ENCODE measurements at places on chromosomes 1 and 21. TPM values are rescaled to one million over a fixed set of nuclear protein-coding genes. Genes with fewer than 3 reads are reported as not detected.
A peak's percentile ranks its signal among the peaks of the same experiment; 100 is the strongest.

OR2T35 gene
- not detected for total RNA-seq

CLK2 gene
- total RNA-seq, result 68.1 TPM

LY9 gene
- 4.9 TPM for total RNA-seq

DNA sequence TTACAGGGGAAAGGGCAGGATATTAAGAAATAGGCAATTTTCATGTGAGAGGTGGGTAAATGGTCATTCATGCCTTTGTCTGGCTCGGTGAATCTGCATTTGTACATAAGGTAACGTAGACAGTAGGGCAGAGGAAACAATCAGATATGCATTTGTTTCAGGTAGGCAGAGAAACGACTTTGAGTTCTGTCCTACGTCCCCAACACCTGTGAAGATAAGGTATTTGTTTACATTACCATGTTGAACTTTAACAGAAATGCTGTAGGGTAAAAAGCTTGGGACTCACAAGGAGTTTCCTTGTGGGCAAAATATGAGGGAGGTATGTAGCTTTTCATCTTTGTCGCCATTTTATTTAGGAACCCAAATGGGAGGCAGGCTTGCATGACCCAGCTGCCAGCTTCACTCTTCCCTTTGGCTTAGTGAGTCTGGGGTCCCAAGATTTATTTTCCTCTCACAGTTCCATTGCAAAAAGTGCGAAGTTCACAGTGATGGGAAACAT is 31.4 kb downstream of the B3GALT5 start:
- H3K4me1 ChIP-seq, result no peaks in the 10 kb centered on the region
- H3K27me3 ChIP-seq, result peaks cover 2% of the 10 kb centered on the region
- no peak overlapping the region for H3K4me3 ChIP-seq
- H3K27ac ChIP-seq, result no peak overlapping the region
- no peak for DNase-seq
- H3K36me3 ChIP-seq, result no peaks in the 10 kb centered on the region

DNA sequence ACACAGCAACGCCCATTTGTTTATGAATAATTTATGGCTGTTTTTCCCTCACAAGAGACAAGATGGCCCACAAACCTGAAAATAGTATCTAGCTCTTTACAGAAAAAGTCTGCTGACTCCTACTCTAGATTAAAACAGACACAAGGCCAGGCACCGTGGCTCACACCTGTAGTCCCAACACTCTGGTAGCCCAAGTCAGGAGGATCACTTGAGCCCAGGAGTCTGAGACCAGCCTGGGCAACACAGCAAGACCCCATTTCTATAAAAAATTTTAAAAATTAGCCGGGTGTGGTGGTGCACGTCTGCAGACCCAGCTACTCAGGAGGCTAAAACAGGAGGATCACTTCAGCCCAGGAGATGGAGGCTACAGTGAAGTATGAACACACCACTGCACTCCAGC is 34.6 kb downstream of the LUZP1 start:
- DNase-seq, result no peak
- H3K27me3 ChIP-seq, result no peaks in the 10 kb centered on the region
- H3K27ac ChIP-seq, result no peak overlapping the region

- H3K4me1 ChIP-seq, result peaks cover 8% of the 10 kb centered on the region
- no peak overlapping the region for H3K27ac ChIP-seq
- H3K4me3 ChIP-seq, result peak overlapping the region; percentile 72
- H3K27me3 ChIP-seq, result peaks cover 4% of the 10 kb centered on the region
Observed at GRCh38 chr1:117120774-117121588, 568 bp downstream of the TRIM45 start.

- no peaks in the 10 kb centered on the region for H3K27me3 ChIP-seq
- no peak overlapping the region for H3K27ac ChIP-seq
- no peak overlapping the region for H3K4me3 ChIP-seq
- no peak for DNase-seq
- H3K4me1 ChIP-seq, result peaks cover 31% of the 10 kb centered on the region
- H3K36me3 ChIP-seq, result peaks cover 52% of the 10 kb centered on the region
Observed at GRCh38 chr1:6597777-6598131, 4.9 kb downstream of the KLHL21 start.

GRCh38 chr1:208135354-208135753 is 108.8 kb downstream of the PLXNA2 start:
- no peak overlapping the region for H3K27ac ChIP-seq
- no peak overlapping the region for H3K4me3 ChIP-seq
- H3K27me3 ChIP-seq, result peaks cover 13% of the 10 kb centered on the region
- H3K4me1 ChIP-seq, result peaks cover 8% of the 10 kb centered on the region
- no peaks in the 10 kb centered on the region for H3K36me3 ChIP-seq
- no peak for DNase-seq

DNA sequence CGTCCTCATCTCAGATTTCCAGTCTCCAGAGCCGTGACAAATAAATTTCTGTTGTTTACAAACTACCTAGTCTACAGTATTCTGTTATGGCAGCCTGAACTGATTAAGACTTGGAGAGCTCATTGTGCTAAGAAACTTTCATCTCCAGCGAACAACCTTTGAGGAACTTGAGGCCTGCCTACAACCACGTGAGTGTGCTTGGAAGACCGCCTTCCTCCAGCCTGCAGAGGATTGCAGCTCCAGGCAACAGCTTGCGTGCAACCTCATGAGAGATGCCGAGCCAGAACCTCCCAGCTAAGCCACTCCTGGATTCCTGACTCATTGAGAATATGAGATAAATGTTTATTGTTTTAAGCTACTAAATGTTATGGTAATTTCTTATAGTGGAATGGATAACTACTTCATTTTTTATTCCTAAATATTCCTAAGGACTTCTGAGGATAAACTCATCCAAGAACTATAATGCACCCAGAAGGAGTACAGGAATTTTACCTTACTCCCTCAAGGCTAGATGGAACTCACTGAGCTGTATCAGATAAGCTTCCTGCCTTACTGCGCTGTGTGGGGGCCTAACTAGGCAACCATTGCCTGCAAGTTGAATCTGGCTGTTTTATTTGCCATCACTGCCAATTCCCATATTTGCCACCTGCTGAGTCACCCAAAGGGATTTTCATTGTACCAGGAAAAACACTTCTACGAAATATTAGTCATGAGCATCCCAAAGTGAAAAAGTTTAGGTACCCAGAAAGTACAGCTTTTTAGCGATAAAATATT is 17.6 kb downstream of the FAM177B start:
- H3K36me3 ChIP-seq, result no peaks in the 10 kb centered on the region
- DNase-seq, result no peak
- H3K4me3 ChIP-seq, result no peak overlapping the region
- no peaks in the 10 kb centered on the region for H3K4me1 ChIP-seq
- peaks cover 7% of the 10 kb centered on the region for H3K27me3 ChIP-seq
- no peak overlapping the region for H3K27ac ChIP-seq

DNA sequence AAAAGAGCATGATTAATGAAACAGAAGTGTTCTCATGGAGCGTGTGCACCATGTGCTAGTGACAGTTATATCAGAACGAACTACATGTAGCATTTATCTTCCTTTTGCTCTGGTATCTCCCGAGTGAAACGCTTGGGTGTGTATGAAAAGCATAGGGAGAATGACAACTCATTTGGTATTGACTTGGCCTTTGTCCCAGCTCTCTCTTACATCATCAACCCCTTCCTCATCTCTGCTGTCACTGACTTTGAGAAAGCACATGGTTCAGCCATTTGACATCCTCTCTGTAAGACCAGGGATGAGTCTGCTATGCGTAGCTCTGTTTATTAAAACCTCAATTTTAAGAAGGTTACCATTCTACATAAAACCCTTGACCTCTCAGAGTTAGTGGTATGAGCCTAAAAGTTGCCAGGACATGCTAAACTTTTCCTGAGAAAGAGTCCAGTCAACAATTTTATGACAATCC is 201.0 kb downstream of the NRIP1 start:
- H3K36me3 ChIP-seq, result no peaks in the 10 kb centered on the region
- no peak for DNase-seq
- no peaks in the 10 kb centered on the region for H3K4me1 ChIP-seq
- peaks cover 2% of the 10 kb centered on the region for H3K27me3 ChIP-seq
- H3K27ac ChIP-seq, result no peak overlapping the region

GRCh38 chr1:66476774-66477173 is 57.2 kb upstream of the SGIP1 start:
- no peaks in the 10 kb centered on the region for H3K36me3 ChIP-seq
- no peak overlapping the region for H3K27ac ChIP-seq
- peaks cover 29% of the 10 kb centered on the region for H3K27me3 ChIP-seq
- no peak for DNase-seq
- H3K4me3 ChIP-seq, result no peak overlapping the region

- no peaks in the 10 kb centered on the region for H3K4me1 ChIP-seq
- no peak for DNase-seq
- H3K27ac ChIP-seq, result no peak overlapping the region
- H3K36me3 ChIP-seq, result no peaks in the 10 kb centered on the region
Observed at GRCh38 chr1:1929639-1930545, 10.8 kb upstream of the TMEM52 start.

GRCh38 chr1:78958711-78959110 is 47.8 kb downstream of the ADGRL4 start:
- DNase-seq, result no peak
- no peaks in the 10 kb centered on the region for H3K27me3 ChIP-seq
- no peak overlapping the region for H3K27ac ChIP-seq
- no peak overlapping the region for H3K4me3 ChIP-seq

GRCh38 chr1:231550448-231550781 is 21.9 kb downstream of the TSNAX start:
- H3K27me3 ChIP-seq, result no peaks in the 10 kb centered on the region
- H3K27ac ChIP-seq, result no peak overlapping the region
- peaks cover 20% of the 10 kb centered on the region for H3K4me1 ChIP-seq
- peaks cover 13% of the 10 kb centered on the region for H3K36me3 ChIP-seq
- H3K4me3 ChIP-seq, result no peak overlapping the region

DNA sequence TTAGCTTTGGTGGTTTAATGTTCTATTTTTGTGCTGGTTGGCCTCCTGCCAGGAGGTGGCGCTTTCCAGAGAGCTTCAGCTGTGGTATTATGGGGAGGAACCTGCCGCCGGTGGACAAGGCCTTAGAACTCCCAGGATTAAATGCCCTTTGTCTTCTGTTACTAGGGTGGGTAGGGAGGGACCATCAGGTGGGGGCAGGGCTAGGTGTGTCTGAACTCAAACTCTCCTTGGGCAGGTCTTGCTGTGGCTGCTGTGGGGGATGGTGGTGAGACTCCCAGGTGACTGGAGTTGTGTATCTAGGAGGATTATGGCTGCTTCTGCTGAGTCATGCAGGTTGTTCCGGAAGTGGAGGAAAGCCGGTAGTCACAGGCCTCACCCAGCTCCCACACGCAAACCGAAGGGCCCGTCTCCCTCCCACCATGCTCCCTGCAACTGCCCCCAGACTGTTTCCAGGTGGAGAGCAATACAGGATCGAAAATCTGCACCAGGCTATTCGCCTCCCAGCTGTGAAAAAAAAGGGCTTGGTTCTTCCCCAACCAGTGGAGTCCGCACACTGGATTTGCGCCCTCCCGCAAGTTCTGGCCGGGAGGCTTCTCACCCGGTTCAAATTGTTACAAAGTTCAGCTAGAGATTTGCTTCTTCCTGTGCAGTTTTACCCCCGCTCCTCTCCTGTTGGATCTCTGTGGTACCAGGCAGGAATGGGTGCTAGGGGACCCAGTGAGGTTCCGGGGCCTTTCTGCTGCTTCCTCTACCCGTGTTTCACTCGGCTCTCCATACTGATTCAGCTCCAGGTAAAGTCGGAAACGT is 220.5 kb downstream of the CENPF start:
- H3K36me3 ChIP-seq, result no peaks in the 10 kb centered on the region
- H3K27ac ChIP-seq, result no peak overlapping the region
- peak; percentile 10 for DNase-seq
- no peaks in the 10 kb centered on the region for H3K27me3 ChIP-seq

GRCh38 chr21:35256468-35256988 is 207.4 kb upstream of the RUNX1 start:
- DNase-seq, result no peak
- H3K27me3 ChIP-seq, result no peaks in the 10 kb centered on the region
- peaks cover 37% of the 10 kb centered on the region for H3K4me1 ChIP-seq
- H3K4me3 ChIP-seq, result no peak overlapping the region
- no peak overlapping the region for H3K27ac ChIP-seq
- H3K36me3 ChIP-seq, result no peaks in the 10 kb centered on the region

- H3K27ac ChIP-seq, result no peak overlapping the region
- DNase-seq, result no peak
- H3K4me1 ChIP-seq, result no peaks in the 10 kb centered on the region
- peaks cover 17% of the 10 kb centered on the region for H3K27me3 ChIP-seq
- H3K36me3 ChIP-seq, result no peaks in the 10 kb centered on the region
Observed at GRCh38 chr1:3155056-3155925, 86.3 kb downstream of the PRDM16 start.

DNA sequence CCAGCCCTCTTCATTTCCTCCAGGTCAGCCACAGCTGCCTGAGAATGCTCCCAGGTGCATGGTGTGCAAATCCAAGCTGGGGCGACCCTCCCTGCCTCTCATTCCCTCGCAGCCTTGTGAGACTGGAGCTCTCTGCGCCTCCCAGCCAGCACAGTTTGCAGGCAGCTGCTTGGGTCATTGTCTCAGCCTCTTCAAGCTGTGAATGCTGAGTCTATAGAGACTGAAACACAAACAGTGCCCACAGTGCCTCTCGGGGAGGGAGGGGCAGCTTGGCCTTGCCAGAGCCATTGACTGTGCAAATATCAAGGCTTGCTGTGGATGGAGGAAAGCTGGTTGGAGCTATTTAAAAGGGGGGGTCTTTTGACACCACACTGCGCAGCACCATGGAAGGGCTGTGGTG is 10.6 kb downstream of the PLXNA2 start:
- H3K4me1 ChIP-seq, result peaks cover 15% of the 10 kb centered on the region
- H3K27me3 ChIP-seq, result peaks cover 28% of the 10 kb centered on the region
- H3K4me3 ChIP-seq, result no peak overlapping the region
- no peak overlapping the region for H3K27ac ChIP-seq

DNA sequence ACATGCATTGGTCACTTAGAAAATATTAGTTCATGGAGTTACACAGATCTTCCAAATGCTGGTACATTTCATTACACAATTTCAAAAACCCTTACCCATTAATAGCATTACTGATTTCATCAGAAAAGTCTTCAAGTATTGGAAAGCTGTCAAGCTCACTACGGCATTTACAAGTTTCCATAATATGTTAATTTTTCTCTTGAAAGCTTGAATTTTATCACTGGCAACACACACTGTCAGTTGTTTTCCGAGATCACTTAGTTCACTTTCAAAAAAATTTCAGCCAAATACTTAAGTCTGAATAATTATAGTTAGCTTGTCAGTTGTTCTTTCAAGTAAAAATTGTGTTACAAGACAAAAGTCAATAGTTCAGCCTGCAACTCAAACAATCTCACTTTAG is 18.0 kb downstream of the ASTN1 start:
- H3K36me3 ChIP-seq, result no peaks in the 10 kb centered on the region
- H3K27ac ChIP-seq, result no peak overlapping the region
- no peak for DNase-seq
- peaks cover 3% of the 10 kb centered on the region for H3K27me3 ChIP-seq
- no peaks in the 10 kb centered on the region for H3K4me1 ChIP-seq

DNA sequence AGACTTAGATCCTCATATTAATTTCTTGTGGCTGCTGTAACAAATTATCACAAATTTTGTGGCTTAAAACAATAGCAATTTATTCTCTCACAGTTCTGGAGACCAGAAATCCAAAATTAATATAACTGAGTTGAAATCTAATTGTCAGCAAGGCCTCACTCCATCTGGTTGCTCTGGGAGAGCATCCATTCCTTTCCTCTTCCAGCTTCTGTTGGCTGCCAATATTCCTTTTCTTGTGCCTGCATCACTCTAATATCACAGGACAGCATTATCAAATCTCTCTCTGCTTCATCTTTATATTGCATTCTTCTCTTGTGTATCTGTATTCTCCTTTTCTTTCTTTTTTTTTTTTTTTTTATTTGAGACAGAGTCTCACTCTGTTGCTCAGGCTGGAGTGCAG is 9.3 kb downstream of the SLC35A3 start:
- H3K36me3 ChIP-seq, result peaks cover 8% of the 10 kb centered on the region
- no peak for DNase-seq
- H3K27me3 ChIP-seq, result no peaks in the 10 kb centered on the region

GRCh38 chr1:94481473-94481933 is 60.1 kb downstream of the F3 start:
- peak; percentile 37 for DNase-seq
- H3K4me3 ChIP-seq, result no peak overlapping the region
- no peak overlapping the region for H3K27ac ChIP-seq
